GM19239 (cell line): ENCODE measurements at places on chromosomes 13 and 19.
A peak's percentile ranks its signal among the peaks of the same experiment; 100 is the strongest.

GRCh38 chr13:19950374-19950773, 8.2 kb upstream of the ZMYM2 start:
- DNase-seq: no peak

DNA sequence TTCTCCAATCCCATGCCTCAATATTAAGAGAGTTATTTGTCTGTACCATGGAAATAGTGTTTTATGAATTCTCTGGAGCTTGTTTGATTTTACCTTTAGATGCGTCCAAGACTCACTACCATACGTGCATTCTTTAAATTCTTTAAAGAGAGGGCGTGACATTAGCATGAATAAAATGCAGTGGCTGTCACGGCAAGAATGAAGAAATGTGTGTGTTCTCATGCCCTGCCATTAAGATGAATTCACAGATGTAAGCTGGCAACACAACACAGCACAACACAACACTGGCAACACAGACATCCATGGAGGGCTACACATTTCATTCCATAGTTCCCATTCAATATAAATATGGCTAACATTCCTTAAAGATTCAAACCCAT, 213.4 kb downstream of the ENOX1 start:
- no peak for DNase-seq

DNA sequence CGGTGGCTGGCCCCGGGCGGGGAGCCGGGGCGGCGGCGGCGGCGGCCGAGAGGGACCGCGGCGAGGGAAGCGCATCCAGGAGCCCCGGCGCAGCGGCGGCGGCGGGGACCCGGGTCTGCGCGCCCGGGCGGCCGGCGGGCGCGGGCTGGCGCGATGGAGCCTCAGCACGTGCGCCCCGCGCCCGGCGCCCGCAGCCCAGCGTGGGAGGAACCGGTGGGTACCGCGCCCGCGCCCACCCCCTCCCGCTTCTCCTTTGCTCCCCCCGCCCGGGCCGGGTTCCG, 7.8 kb upstream of the DGKH start:
- DNase-seq: peak; percentile 18

DNA sequence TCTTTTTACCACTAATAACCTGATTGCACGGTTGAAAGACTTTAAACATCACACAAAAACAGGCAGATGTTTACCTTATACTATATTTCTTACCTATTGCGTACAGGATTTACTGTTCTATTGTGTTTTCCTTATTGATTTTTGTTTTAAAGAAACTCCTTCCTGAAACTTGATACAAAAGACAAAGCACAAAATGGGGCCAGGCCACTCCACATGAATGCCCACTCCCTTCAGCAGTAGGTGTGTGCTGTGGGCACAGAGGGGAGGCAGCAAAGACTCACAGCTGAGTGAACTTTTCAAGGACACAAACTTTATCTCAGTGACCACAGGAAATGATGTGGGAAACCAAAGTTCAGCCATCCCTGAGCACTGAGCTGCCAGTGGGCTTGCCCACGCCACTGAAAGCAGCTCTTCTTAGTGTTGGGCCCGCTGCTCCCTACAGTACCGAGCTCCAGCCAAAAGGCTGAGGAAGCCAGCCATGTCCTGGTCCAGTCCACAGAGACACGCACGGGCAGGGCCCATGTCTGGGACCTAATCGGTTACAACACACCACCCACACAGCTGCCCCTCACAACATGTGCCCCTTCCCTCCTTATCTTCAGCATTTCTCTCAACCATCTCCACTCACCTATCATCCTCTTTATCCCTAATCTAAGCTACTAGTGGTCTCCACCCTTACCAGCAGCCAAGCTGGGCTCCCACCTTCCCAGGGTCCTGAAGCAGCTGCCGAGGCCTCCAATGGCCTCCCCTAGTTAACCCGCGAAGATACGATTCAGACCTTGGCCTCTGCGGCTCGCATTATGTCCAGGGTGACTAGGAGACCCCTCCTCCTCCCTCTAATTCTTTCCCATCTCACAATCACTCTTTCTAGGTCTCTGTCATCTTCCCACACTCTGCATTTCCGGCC, 39.5 kb downstream of the ATP7B start:
- no peak for DNase-seq

DNA sequence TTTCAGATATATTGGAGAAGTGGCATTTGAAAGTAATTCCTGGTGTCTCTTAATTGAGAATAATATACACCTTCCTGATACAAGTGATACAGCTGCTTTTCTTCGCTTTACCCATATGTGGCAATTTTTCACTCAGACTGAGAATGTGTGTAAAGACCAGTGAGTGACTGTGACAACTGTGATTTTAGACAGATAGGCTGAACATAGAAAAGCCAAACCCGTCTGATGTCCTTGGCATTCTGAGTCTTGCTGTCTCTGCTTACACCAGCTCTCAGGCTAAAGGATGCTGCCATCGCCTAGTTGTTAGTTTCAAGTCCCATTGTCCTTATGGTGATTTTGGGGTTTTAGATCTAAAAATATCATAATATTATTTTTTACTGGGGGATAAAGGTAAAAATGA, 492.6 kb downstream of the RFC3 start:
- DNase-seq: no peak

GRCh38 chr13:98853771-98854221, 101.3 kb upstream of the SLC15A1 start:
- DNase-seq: peak; percentile 45

DNA sequence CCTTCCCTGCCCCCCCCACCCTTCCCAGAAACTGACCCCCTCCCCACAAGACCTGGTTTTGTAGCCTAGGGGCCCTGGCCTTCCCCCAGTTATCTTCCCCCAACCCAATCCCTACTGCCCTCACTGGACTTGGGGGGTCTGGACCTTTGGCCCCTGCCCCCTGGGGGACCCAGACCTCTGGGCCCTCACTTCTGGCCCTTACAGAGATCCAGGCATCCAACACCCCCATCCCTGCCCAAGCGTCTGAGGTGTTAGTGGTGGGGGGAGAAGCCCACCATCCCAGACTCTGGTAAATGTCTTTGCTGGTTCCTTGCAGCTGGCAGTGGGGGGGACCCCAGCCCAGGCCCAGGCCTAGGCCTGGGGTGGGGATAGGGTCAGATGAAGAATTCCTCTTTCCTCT, 3.5 kb upstream of the ZNF428 start:
- DNase-seq: no peak

- DNase-seq: no peak
Measured at GRCh38 chr13:44626176-44626575, 50.0 kb upstream of the TSC22D1 start.

GRCh38 chr13:66405908-66406802, 824.0 kb downstream of the PCDH9 start:
- DNase-seq: no peak

DNA sequence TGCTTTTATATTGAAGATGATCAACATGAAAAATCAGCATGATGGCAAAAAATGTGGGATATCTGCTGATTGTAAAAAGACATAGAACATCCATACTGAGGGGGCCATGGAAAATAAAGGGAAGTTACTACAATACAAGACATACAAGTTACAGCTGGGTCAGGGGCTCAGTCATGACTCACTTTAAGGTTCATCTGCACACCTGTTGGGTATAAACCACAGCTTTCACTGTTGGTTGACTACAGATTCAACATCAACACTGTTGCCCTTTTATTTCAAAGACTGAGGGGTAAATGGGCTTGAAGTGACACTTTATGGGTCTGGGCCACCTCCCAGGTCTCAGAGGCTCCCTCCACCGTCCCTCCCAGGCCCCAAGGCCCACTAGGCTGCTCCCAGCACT, 98.1 kb upstream of the IRS2 start:
- no peak for DNase-seq

GRCh38 chr13:23810685-23811240, 78.4 kb downstream of the MIPEP start:
- DNase-seq: no peak

- DNase-seq: no peak
Measured at GRCh38 chr13:94556621-94557020, 39.3 kb downstream of the TGDS start.

DNA sequence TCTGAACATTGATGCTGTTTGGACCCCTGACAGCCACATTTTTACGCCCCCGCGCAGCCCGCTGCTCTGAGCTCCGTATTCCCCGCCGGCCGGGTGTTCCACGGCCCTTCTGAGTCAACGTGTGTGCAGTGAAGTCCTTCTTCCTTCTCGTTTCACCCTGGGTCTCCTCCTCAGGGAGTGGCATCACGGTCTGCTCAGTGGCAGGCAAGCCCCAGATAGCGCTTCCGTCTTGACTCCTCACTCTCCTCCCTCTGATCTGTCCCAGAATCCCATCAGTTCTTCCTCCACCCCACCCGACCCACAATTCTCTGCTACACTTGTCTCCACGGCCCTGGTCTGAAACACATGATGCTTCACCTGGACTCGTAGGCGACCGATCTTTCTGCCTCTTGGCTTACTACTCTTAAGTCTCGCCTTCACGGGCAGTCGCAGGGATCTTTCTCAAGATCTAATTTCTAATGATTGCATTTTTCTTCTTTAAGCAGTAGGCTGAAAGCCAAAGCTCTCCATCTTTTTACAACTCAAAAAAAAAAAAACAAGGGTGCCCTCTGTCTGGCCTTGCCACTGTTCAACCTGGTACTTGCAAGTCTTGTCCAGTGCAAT, 33.9 kb downstream of the CCNE1 start:
- DNase-seq: no peak

GRCh38 chr19:21321134-21321533, 8.1 kb downstream of the ZNF708 start:
- DNase-seq: no peak
